Occipital lobe (tissue), 3 donors: ENCODE measurements at places on chromosomes 16 and 17. TPM values are rescaled to one million over a fixed set of nuclear protein-coding genes. Genes with fewer than 3 reads are reported as not detected.

DNA sequence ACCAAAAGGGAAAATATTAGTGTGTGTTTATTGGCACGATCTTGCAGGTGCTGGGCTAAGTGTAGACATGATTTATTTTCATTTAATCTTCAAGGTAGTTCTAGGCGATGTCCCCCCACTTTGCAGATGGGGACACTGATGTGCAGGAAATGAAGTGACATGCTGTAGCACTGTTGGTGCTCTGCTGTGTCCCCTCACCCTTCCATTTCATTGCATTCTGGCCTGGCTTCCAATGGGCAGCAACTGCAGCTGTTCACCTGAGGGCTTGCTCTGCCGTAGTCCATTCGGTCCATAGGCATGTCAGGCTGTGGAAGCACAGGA is 123.9 kb downstream of the PRKCB start:
- no peak for DNase-seq

GRCh38 chr17:17236295-17237025 is 508 bp downstream of the FLCN start:
- no peak for DNase-seq

The MT1G gene
- total RNA-seq, result not detected

DNA sequence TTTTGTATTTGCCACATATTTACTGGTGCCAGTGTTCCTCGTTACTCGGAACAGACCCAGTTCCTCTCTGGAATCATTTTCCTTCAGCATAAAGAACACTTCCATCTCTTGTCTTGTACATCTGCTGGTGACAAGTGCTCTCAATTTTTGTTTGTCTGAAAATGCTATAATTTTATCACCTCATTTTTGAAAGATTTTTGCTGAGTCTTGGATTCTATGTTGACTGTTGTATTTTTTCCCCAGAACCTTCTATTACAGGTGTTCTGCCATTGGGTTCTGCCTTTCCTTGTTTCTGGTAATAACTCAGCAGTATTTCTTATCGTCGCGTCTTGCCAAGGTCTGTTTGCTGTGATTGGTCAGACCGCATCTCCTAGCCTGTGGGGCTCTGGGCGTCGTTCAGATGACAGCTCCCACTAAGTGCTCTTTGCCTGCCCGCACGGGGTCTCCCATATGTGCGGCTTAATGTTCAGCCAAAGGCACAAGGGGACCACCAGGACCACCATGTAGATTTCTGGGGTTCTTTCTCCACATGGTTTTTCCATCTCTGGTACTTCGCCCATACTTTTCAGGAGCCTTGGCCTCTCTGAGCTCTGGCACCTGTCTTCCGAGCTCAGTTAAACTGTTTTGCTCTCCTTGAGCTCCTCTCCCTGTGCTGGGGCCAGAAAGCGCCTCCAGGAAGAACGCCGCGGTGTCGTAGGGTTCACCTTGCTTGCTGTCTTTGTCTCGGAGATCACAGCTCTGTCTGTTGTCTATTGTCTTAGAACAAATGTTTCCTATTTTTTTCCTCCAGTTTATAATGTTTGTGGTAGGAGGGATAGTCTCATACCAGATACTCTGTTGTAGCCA is 80.0 kb downstream of the METRNL start:
- DNase-seq, result no peak

DNA sequence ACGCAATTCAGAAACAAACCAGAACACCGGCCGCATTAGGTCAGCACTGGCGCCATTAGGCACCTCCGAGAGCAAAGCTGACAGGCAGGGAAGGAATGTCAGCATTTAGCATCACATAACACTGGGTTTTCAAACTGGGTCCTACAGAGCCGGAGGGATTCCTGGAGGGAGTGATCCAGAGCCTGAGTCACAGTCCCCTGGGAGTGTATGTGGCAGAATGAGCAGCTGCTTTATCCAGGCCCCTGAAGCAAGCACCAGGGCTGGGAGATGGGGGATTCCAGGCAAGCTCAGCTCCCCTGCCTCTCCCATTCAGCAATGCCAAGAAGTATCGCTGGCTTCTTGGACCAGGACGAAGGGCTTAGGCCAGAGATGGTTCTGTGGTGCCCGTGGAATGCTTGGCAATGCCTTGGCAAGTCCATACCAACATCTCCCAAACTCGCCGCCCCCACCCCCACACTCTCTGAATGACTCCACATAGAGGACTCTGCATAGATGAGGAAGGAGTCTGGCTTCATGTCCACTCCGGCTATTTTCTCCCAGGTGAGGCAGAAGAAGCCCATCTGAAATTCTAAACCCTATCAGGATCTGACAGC is 20.4 kb downstream of the GAS7 start:
- no peak for DNase-seq

The TBX6 gene
- total RNA-seq, result 0.16 TPM

- no peak for DNase-seq
These were observed 91.5 kb upstream of the CDH13 start for GRCh38 chr16:82535262-82535661.

The KRTAP16-1 gene
- total RNA-seq, result not detected

The RUNDC3A gene
- 79.1 TPM for total RNA-seq

The ESRP2 gene
- not detected for total RNA-seq
